ENCODE measurements at places on chromosomes 7 and 10.
A peak's percentile ranks its signal among the peaks of the same experiment; 100 is the strongest.

- DNase-seq: peak; percentile 17
Observed at GRCh38 chr10:123967626-123968243, 76.1 kb upstream of the CPXM2 start.

GRCh38 chr10:102834143-102834542 is 3.1 kb downstream of the CYP17A1 start:
- DNase-seq: no peak

DNA sequence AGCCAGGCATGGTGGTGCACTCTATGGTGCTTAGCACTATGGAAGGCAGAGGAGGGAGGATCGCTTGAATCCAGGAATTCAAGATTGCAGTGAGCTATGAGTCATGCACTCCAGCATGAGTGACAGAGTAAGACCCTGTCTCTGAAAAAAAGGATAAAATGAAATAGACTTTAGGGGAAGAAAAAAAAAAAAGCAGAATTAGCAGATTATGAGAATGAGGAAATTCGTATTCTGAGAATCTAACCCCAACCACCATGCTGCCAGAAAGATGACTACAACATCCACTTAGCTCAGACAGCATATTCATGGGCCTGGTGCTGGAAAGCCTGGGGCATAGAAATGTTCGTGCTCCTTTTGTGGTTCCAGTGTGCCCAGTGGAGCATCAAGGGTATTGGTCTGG is 63.3 kb downstream of the TMEM26 start:
- DNase-seq: no peak

GRCh38 chr7:143217806-143218205 is 4.0 kb upstream of the TAS2R40 start:
- DNase-seq: no peak

DNA sequence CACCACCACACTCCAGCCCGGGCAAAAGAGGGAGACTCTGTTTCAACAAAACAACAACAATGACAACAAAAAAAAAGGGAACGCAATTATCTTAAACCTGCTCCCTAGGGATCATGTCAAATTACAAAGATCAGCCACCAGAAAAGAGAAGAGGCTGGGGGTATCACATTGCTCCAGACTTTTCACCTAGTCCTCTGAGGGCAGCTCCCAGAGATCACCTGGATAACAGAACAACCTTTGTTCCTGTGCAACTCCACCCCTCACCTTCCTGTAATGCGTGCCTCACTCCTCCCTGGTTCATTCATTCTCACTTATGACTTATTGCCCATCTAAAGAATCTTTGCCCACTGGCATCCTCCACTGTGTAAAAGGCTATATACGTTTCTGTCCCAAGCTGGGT is 31.8 kb downstream of the SVOPL start:
- no peak for DNase-seq

- no peak for DNase-seq
Observed at GRCh38 chr10:133154996-133155778, 4.8 kb upstream of the KNDC1 start.

GRCh38 chr7:141738592-141739013 is 445 bp downstream of the SSBP1 start:
- DNase-seq: no peak

Measured in COR-L47 (cell line).